ENCODE measurements at places on chromosomes 1 and 21.

GRCh38 chr1:25338986-25339385 lies 852 bp downstream of the TMEM50A start:
- DNase-seq: no peak

DNA sequence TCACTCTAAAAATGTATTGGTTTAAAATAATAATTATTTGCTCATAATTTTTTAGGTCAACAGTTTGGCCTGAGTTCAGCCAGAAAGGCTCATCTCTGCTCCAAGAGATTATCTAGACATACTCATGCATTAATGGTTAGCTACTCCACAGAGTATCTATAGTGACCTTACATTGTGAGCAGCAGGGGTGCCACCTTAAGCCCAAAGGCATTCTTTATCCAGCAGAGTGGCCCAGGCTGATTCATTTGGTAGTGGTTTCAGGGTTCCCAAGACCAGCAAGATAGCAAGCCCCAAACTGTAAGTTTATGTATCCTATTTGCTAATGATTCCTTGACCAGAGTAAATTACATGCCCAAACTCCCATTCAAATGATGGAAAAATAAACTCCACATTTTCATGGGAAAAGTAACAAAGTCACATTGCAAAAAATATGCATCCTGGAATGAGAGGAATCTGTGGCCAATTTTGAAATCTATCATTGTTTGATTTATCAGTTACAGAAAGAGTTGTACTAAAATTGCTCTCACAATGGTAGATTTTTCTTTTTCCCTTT lies 182.6 kb upstream of the KCNK2 start:
- DNase-seq: no peak

DNA sequence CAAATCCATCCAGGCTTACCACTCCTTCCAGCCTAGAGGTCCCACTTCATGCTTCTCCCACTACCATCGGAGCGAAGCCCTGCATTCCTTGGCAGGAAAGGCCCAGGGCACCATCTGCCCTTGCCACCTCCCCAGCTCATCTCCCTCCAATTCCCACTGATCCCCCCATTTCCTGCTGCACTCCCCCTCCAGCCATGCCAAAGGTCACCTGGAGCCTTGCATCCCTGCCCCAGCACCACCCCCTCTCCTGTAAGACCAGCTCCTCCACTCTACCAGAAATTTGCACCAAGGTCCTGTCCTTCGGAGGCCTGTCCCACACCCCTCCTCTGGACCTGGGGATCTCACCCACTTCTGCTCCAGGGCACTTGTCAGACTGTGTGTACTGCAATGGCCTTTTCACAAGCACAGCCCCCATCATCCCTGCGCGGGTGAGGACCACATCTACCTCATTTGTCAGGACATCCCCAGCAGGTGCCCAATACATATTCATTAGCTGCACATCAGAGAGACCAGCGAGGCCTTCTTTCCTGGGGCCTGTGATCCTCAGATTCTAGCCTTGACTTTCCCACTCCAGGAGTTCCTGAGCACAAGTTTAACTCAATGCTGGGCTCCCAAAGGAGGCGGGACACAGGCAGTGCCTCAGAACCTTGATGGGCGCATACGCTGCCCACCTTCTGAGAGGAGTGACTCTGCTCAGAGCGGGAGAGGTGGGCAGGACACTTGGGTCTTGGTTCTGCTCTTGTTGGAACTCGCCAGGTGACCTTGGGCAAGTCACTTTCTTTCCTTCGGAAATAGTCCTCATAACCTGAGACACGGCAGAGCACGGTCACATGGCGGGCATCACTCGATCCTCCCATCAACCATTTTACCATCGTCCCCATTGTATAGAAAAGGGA lies 49.9 kb upstream of the EDN2 start:
- DNase-seq: no peak

DNA sequence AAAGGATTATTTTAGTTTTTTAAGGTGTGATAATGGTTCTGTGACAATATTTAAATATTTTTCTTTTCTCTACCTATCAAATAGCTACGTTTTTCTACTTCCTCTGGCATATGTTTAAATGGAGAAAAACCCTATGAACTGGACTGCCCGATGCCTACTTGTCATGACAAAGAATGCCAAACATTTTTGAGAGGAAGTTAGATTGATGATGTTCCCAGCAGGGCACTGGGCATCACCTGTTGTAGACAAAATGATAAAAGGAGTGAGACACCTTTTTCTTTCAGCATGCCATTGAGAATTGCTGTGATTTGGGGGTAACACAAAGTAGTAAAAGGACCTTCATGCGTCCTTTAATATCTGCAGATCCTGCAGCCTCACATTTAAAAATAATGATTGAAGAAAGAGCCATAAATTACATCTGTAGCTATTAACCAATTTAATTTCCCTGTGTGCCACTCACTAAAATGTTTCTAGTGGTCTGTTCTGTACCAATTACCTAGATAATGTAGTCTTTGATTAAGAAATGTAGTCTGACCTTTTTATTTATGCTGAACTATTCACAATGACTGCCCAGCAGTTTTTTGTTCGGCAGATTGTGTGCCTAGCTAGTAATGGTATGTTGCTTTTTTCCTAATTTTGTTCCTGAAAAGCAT lies 47.6 kb downstream of the RPL5 start:
- DNase-seq: no peak

GRCh38 chr1:5865056-5865455 lies 127.2 kb downstream of the NPHP4 start:
- DNase-seq: no peak

DNA sequence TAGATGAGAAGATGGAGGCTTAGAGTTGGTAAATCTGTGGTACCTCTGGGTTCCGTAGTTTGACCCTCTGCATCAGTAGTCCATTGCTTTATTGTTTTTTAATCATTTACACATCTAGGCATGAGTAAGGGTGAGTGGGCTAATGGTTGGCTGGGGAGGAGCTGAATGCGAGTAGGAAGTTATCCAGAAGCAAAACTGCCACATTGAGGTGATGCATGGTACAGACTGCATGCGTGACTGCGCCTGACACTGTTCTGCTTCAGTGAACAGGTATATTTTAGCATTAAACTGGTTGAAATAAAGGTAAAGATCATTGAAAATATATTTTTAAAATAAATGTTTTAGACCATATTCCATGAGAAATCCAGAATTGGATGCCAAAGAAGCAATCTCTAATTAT lies 4.4 kb downstream of the DNAJC16 start:
- no peak for DNase-seq

DNA sequence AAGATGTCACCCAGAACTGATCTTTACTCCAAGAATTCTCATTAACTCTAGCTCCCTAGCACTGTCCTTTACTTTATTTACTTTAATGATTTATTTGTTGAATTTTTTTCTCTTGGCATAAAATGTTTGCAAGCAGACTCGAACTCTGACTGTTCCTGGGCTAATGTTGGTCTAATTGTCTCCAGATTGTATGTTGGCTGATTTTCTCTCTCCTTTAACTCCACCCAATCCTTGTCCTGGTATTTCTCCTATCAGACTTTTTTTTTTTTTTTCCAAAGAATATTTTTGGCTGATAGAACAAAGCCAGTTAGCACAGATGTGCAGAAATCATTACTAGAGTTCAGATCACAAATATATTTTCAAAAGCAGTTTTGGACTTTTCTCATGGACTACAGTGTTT lies 82.6 kb downstream of the ATF6 start:
- DNase-seq: no peak

- DNase-seq: no peak
These were observed 68.4 kb upstream of the TINAGL1 start for GRCh38 chr1:31507676-31508530.

GRCh38 chr1:219239518-219239917 lies 65.8 kb downstream of the LYPLAL1 start:
- no peak for DNase-seq

- DNase-seq: no peak
These were observed 161.4 kb downstream of the KAZN start for GRCh38 chr1:14759843-14760242.

DNA sequence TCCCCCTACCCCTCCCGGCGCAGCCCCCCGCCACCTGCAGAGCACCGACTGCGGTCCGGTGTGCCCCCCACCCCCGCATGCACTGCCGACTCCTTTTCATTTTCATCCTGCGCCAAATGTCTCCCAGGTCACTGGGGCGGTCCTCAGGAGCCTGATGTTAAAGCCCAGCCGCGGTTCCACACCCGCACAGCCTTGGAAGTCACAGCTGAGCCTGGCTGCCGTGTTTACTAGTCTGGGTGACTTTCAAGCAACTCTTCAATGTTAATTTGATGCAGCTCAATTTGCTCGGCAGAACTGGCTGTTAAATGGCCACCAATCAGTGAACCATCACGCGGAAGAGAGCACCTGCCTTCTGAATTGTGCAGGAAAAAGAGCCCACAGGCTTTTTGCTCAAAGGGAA lies 27.2 kb downstream of the THAP3 start:
- no peak for DNase-seq

DNA sequence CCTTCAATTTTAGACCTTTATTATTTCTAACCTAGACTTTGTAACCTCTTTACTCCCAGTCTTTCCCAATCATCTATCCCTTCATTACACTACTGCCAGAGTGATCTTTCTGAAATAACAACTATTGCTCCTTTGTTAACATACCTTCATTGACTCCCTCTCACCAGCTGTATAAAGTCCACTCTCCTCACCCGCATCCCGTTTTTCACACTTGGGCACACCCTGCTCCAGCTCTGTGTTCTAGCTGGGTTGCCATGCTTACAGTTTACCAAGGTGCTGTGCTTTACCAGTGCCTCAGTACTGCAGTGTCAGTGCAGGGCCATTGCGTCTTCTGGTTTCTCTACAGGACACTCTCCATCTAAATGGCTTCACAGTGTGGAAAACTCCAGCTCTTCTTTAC lies 148.2 kb downstream of the NFIA start:
- DNase-seq: no peak

DNA sequence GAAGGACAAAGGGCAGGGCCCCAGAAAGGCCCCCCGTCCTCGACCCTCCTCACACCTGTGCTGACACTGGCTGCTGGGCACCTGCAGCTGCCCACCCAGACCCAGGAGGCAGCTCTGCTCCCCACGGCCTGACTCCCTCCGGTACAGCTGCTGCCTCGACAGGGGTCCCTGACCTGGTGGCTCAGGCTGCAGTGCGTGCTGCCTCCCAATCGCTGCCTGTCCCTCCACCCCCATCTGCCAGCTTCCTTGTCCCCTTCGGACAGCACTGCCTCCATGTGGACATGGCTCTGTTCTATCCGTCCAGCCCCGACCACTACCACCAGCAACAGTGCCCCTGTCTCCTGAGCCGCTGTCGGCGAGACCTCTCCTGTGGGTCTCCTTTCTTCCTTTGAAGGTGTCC lies 4.1 kb downstream of the NOC2L start:
- DNase-seq: no peak

DNA sequence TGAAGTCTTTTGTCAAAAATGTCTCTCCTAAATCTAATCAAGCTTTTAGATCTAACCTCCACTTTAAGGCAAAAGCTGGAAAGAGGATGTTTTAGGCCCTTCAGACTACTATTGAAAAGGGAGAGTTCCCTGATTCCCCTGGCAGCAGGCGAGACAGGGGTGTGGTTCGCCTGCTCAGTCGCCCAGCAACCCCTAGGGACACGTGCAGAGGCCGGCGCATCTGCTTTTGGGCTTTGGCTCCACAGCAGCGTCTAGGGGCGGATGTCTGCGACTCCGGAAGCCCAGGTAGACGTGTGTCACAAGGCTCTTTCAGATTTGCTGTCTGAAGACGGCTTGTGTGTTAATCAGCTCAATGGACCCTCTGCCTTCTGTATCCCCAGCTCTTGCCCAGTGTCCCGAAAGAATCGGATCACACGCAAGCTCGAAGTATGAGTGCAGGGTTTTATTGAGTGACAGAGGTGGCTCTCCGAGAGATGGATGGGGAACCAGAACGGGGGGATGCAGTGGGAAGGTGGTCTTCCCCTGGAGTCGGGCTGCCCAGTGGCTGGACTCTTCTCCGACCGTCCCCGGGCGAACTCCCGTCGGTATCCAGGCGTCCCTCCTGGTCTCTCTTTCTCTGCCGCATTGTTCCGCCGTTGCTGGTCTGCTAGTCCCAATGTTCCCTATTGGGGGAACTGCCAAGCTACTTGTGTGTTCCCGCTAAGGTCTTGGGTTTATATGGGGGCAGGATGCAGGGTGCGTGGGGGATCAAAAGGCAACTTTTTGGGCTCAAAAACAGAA lies 45.5 kb downstream of the OLFML2B start:
- DNase-seq: no peak

GRCh38 chr1:219549215-219549614 lies 63.7 kb downstream of the ZC3H11B start:
- no peak for DNase-seq

GRCh38 chr1:229694053-229694693 lies 68.1 kb downstream of the URB2 start:
- DNase-seq: no peak

GRCh38 chr1:160108888-160109662 lies 6.5 kb upstream of the ATP1A2 start:
- DNase-seq: no peak

DNA sequence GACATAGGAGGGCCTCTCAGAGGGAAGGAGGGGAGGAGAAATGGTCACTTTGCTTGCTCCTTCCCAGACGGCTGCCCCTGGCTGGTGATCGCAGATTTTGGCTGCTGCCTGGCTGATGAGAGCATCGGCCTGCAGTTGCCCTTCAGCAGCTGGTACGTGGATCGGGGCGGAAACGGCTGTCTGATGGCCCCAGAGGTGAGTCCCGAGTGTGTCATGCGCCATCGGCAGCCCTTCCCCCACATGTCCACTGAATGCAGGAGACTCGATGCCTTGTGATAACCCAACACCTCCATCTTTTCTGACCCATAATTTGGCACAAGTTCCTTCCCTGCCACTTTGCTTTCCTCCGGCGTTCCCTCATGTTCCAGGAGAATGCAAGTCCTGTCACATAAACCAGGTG lies 12.7 kb downstream of the DDOST start:
- DNase-seq: no peak

DNA sequence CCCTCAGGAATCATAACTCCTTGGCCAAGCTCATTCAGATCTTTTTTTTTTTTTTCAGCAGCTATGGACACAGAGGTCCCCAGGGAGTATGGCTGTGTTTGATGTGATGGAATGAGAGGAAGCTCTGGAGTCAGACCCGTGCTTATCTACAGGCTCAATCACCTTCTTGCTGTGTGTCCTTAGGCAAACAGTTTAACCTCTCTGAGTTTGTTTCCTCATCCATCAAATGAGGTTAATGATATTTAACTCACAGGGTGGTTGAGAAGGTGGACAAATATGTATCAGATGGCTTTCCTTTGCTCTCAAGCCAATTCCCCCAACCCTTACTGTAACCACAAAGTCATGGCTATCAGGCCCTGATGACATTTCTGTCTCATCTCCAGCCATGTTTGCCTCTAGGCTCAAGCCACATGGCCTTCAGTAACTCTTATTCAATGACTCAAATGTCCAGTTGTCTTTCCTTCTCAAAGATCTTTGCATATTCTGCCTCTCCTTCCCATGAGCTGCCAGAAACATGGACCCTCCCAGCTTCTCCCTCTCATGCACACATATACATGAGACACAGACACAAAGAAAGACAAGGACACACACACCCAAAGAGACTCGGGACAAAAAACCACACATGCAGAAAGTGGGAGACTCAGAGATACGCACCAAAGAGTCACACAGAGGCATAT lies 303.5 kb upstream of the KAZN start:
- DNase-seq: no peak

- DNase-seq: no peak
These were observed 95.0 kb downstream of the CACHD1 start for GRCh38 chr1:64564891-64565290.

Data from stimulated activated CD4-positive, alpha-beta T cell treated with anti-CD3 and anti-CD28 coated beads, Interleukin-1b, Interleukin-23, amount 100 ng/mL, for 1 hour (primary cell).